Stimulated activated CD4-positive, alpha-beta T cell treated with anti-CD3 and anti-CD28 coated beads, Interleukin-4, amount 100 ng/mL, for 1 hour (primary cell): ENCODE measurements at places on chromosomes 11 and 22.
A peak's percentile ranks its signal among the peaks of the same experiment; 100 is the strongest.

GRCh38 chr11:78921509-78921908 is 346.8 kb upstream of the NARS2 start:
- DNase-seq, result no peak

- DNase-seq, result no peak
These were observed 1268.8 kb upstream of the CNTN5 start for GRCh38 chr11:97751952-97752351.

- DNase-seq, result no peak
These were observed 42.3 kb upstream of the NFRKB start for GRCh38 chr11:129937592-129938238.

GRCh38 chr22:47372111-47372581 is 609.7 kb downstream of the TBC1D22A start:
- DNase-seq, result no peak

GRCh38 chr22:39283322-39284141 is 35.9 kb downstream of the RPL3 start:
- DNase-seq, result no peak

- DNase-seq, result no peak
These were observed 9.5 kb upstream of the OR5B12 start for GRCh38 chr11:58451585-58451984.

DNA sequence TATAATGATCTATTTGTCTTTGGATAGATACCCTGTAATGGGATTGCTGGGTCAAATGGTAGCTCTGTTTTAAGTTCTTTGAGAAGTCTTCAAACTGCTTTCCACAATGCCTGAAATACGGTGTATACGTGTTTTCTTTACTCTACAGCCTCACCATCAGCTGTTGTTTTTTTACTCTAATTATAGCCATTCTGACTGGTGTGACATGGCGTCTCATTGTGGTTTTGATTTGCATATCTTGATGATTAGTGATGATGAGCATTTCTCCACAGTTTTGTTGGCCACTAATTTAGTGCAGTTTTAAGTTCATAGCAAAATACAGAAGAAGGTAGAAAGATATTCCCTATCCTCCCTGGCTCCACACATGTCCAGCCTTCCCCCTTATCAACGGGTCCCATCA is 26.3 kb upstream of the VPREB1 start:
- DNase-seq, result no peak

DNA sequence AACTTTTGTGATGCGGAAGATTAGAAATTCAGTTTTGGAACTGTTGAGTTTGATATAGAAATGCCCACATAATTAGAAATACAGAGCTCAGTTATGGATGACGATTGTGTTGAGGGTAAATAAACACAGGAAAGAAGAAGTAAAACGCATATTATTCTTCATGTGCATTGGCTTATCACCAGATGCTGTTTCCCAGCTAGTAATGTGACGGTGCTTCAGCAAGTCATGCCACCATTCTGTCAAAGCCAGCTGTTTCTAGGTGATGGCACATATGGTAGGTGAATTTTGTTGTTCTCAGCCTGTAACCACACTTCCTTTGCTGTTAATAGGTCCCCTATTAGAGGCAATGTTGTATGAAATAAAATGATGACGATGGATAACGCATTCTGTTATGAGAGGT is 68.9 kb downstream of the C11orf65 start:
- no peak for DNase-seq

- DNase-seq, result no peak
These were observed 263.3 kb upstream of the PLET1 start for GRCh38 chr11:112523951-112524350.

GRCh38 chr22:25098445-25099081 is 101.1 kb upstream of the CRYBB3 start:
- DNase-seq, result no peak

GRCh38 chr22:25060522-25061071 is 108.1 kb downstream of the KIAA1671 start:
- peak; percentile 21 for DNase-seq

DNA sequence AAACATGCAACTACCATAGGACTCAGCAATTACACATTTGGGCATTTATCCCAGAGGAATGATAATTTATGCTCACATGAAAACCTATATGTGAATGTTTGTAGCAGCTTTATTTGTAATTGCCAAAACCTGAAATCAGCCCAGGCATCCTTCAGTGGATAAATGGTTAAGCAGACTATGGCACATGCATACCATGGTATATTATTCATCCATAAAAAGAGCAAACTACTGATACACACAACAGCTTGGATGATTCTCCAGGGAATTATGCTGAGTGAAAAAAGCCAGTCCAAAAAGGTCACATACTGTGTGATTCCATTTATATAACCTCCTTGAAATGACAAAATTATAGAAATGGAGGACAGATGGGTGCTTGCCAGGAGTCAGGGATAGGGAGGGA is 86.7 kb downstream of the ALX4 start:
- no peak for DNase-seq

- DNase-seq, result no peak
These were observed 6.8 kb upstream of the LIF start for GRCh38 chr22:30253205-30253852.

- DNase-seq, result no peak
These were observed 1.9 kb downstream of the CLTCL1 start for GRCh38 chr22:19289475-19290161.

DNA sequence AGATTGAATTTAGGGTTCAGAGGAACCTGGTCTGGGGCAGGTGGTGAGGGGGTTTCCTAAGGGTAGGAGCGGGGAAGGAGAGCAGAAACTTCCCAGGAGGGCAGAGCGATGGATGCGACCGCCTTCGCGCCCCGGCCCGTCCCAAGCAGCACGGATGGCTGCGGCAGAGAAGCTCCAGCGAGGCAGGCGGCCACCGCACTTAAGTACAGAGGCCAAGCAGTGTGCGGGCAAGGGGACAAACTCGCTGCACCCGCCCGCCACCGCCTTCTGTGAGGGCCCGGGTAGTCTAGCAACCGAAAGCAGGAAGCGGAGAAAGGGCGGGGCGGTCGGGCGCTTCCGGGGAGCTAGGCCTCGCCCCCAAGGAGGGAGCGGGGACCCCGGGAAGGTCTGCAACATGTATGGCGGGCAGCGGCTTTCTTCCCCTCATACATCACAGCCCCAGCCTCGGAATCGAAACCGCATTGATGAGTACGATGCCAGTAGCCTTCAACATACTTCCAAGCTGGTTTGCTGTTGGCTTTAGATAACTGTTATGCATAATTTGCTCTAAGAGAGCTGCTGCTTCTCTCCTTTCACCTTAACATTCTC is at the start of gene AGBL2:
TSS of gene AGBL2 (minus strand) at position 288 of the 588 bp plus-strand sequence. CDS start 719 bp downstream, outside the sequence.
- DNase-seq, result peak; percentile 82

DNA sequence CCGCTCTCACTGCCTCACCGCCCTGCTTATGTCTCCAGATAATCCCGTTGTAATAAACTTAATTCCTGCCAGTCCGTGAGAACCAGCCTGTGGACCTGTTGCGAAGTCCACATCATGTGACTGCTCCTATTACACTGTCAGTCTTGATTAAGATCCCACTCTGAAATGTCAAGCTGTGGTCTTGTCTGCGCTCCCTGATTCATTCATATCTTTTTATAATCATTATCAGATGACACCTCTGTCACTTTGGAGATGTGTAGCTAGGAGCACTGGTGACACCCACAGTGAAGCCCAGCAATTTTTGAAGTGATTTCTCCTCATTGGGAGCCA is 377.3 kb downstream of the TBC1D22A start:
- DNase-seq, result no peak

DNA sequence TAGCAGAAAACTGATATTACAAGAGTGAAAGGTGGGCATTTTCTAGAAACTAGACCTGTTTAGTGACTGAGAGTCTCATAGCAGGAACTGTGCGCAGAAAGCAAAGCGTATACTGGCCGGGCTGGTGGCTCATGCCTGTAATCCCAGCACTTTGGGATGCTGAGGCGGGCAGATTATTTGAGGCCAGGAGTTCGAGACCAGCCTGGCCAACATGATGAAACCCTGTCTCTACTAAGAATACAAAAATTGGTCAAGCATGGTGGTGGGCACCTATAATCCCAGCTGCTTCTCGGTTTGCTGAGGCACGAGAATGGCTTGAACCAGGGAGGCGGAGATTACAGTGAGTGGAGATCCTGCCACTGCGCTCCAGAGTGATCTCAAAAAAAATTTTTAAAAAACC is 1.8 kb upstream of the NUP98 start:
- no peak for DNase-seq
